NCI-H1694 treated with DMSO at 0.1 percent for 48 hours (cell line): ENCODE measurements at places on chromosomes 7 and 10.
A peak's percentile ranks its signal among the peaks of the same experiment; 100 is the strongest.

DNA sequence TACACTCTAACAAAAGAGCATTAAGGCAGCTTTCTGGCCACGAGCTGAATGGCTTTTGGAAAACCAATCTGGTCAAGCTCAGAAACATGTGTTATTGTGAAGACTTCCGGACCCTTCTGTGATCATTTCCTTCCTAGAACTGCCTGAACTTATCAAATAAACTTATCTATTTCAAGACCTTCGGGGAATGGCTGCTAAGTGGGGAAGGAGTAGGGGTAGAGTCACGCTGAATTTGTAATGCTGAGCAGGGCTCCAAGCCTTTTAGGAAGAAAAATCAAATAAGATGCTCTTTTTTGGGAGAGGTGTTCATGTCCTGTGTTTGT lies 56.6 kb downstream of the PAPSS2 start:
- no peak for DNase-seq

DNA sequence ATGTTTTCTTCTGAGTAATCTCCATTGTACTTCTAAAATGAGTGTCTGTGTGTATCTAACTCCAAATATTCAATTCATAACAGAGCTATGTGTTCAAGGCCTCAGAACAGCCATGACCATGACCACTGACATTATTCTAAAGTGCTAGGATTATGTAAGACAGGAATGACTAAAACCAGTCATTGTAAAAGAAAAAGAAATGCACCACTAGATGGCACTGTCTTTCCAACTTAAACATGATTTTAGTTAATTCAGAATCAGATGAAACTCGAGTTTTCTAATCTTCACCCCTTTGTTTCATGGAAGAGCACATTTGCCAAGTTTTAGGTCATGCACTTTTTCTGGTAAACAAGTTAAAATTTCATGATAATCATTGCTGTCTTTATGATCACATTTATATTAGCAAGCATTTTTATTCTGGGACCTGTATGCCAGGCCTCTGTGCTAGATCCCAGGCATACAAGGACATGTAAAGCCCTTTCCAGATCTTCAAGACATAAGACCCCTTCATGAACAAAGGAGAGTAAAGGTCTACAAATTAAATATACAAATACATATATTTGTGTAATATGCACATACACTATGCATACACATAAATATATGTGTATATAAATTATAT lies 26.1 kb upstream of the RSU1 start:
- peak; percentile 56 for DNase-seq

DNA sequence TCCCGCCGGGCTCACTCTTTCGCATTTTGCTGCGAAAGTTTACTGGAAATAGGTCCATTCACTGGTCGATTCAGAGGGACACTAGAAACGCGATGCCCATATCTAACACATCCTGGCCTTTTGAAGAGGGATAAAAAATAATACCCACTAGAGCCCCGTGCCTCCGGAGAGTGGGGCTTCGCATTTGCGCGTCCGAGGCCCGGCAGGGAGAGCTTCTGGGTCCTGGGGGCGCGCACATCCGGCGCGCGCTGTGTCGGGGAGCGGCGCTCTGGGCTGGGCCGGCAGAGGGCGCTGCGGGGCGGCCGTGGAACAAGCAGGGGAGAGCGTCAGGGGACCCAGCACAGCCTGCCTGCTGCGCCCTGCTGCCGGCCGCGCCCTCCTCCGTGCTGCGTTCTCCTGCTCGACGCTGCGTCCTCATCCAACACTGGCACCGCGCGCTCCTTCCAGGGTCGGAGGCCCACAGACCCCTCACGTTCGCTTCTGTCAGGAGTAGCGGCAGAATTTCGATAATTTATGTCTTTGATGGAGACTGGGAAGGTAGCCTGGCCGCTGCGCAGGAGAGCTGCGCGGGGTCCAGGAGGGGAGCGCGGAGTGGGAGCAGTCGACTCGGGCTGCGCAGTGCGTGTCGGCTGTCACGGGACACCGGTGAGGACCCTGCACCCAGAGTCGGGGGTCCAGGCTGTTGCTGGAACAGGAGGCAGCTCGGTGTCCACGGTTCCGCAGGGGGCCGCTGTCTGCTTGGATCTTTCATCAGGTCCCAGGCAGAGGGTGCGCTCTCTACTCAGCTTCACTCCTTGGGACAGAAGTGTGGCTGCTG lies 41.5 kb upstream of the ZNF32 start:
- peak; percentile 48 for DNase-seq

DNA sequence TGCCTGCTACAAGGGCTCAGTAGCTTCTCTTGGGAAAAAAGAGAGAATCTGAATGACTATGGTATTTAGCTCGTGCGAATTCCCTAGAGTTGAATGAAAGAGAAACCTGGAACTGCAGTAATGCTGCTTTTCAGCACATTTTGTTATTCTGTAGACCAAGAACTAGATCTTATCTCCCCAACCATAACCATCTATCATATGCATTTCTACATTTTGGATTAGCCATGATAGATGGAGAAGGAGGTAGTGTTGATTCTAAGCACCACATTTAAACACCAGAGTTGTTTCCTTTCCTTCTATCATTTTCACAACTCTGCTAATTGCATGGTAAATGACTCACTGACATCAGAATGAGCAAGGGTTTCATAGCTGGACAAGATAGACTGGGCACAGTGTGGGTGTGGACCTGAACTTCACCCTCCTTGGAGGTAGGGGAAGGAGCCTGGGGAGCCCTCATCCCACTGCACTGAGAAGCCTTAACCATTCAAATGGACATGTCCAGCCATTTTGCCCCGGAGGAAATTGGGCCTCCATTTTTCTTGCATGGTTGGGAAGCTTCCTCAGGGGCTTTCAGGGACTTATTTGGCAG lies 55.3 kb upstream of the BMPER start:
- DNase-seq: no peak

GRCh38 chr10:3538291-3538655 lies 246.7 kb downstream of the KLF6 start:
- DNase-seq: no peak

DNA sequence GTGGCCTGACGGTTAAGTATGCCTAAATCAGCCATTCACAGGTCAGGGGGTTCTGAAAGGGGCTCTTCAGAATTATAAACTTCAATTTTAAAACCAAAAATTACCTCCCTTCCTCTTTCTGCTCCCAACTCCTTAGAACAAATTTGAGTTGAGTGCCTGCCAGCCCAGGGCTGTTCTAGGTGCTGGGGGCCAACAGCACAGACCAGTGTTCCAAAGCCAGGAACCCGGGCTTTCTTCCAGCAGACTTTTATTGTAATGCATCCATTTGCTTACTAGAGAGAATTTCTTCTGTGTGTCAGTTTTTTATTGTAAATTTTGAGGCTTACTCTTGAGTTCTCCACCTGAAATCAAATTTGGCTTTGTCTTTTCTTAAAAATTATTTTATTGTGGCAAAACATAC lies 238.5 kb downstream of the CACNB2 start:
- no peak for DNase-seq

DNA sequence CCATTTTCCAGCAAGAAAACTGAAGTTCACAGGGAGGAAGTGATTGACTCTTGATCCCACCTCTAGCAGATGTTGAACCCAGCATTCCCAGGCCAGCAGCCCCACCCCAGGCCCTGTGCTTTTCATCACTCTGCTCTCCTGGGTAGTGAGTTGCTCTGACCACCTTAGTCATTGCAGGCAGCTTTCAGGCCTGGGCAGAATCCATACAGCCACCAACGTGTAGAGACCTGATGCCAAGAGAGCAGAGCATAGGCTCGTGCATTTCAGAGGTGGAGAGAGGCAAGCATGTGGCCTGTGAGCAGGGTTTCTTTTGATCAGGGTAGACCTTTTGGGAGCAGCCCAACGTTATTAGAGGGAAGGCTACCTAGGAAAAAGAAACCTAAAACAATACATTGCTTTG lies 334.6 kb downstream of the PTEN start:
- DNase-seq: no peak

DNA sequence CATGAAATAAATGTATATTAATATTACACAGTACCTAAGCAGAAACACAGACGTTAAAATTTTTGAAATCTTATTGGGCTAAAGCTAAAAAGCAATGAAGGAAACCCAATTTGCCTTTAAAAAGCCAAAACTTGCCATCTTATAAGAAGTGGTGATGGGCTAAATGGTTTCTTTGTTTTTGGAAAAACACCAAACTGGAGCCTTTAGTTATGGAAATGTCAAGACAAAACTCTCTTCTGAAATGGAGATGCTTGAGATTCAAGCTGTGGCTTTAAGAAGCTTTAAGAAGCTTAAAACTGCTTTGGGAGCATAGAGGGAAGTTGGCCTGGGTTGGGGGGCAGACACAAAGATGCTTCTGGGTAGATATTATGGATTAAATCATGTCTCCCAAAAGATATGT lies 277.0 kb downstream of the GFRA1 start:
- no peak for DNase-seq

DNA sequence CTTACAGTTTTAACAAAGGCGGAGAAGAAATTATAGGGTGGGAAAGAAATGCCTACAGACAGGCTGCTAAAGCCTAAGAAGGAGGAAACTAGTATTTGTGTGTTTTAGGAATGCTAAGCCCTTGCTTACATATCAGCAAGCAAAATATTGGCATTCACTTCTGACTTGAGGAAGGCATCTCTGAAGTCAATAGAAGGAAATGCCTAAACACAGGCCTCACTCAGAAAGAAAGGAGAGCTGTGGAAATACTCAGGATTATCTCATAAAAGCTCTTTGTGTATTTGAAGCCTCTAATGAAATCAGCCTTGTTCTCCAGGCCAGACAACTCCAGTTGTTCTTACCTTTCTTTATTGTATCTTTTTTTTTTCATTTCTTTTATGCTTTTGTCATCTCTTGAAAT lies 158.0 kb downstream of the AUTS2 start:
- no peak for DNase-seq

GRCh38 chr10:10132009-10132408 lies 885.7 kb upstream of the CELF2 start:
- no peak for DNase-seq

- peak; percentile 48 for DNase-seq
Measured at GRCh38 chr7:95772298-95772770, at the start of gene DYNC1I1. TSS of gene DYNC1I1 (plus strand) at chr7:95772554. CDS start at chr7:95804730, 32,176 bp downstream.

DNA sequence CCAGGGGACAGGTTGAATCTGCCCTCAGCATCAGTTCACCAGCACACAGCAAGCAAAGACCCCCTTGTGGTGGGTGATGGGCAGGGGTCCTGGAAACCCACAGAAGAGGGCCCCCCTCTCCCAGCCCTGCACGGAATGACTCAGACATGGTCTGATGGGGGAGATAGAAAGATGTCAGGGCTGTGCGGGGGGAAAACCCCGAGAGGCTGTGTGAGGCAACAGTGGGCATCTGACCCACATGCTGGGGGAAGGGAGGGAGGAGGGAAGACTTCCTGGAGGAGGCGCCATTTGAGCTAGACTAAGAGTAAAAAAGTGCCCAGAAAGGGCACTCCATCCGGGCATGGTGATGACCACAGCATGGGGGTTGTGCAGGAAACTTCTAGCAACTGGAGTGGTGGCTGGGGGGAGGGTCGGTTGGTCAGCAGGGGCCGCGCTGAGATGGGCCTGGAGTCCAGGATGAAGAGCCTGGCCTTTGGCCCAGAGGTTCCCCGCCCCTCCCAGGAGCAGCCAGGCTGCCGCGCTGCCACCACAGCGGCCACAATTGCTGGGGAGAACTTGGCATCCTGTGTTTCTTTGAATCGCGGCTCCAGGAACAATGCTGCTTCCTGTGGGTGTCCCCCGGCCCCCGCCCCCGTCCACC lies 2.5 kb downstream of the LFNG start:
- DNase-seq: no peak

GRCh38 chr7:136018104-136018503 lies 40.9 kb upstream of the MTPN start:
- DNase-seq: no peak

- no peak for DNase-seq
Measured at GRCh38 chr10:50529660-50530059, 94.1 kb downstream of the SGMS1 start.

DNA sequence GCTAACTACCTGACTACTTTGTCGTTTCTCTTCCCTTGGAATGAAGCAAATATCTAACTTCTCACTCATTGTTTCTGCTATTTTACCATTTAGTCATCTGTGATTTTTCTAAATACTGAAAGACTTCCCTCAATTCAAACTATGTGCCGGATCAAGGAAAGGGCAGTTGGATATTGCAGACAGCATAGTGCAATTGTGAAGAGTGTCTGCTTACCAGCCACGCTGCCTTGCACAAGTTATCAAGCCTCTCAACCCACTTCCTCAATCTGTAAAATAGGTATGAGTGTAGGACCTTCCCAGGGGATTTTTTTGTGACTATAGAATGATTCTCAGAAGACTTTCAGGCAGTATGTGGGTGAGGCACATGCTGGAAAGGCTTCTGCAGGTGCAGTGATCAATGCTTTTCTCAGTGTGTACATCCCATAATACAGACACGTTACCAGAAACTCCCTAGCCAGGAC lies 54.3 kb downstream of the EGFR start:
- DNase-seq: no peak

DNA sequence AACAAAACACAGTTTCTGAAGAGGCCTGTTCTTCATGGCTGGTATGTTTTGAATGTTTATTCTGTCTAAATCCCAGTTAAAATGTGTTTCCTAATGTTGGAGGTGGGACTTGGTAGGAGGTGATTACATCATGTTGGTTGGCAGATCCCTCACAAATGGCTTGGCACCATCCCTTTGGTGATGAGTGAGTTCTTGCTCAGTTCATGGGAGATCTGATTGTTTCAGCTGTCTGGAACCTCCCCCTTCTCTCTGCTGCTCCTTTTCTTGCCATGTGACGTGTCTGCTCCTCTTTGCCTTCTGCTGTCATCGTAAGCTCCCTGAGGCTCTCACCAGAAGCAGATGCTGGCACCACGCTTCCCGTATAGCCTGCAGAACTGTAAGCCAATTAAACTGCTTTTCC lies 383.6 kb upstream of the TPK1 start:
- no peak for DNase-seq

DNA sequence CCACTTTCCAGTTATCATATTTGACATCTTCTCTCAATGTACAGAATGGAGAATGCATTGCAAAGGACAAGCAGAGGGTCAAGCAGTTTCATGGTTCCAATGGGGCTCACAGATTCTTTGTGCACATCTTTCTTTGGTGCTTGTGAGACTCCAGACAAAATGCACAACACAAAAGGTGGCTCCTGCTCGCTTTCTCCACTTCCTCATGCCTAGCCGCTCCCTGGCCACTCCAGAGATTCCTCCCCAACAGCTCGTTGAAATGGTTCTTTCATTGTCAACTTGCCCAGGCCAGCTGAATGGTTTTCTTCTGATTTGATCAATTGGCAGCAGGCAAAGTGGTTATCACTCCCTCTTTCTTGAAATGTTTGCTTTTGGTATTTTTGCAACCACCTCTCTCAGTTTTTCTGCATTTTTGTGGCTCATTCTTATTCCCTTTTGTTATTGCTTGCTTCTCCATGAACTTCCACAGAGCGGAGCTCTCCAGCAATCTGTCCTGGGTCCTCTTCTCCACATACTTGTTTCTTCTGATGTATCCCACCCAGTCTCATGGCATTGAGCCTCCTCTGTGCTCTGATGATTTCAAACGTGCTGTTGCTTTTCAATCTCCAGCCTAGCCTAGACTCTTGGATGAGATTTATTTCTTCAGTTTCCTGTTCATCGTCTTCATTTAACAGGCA lies 507.8 kb upstream of the MKI67 start:
- no peak for DNase-seq

GRCh38 chr7:73970801-73971229 lies 57.2 kb upstream of the ELN start:
- no peak for DNase-seq

- no peak for DNase-seq
Measured at GRCh38 chr10:33016988-33017387, 59.0 kb upstream of the ITGB1 start.

- no peak for DNase-seq
Measured at GRCh38 chr7:151051108-151051507, 2.8 kb downstream of the ASIC3 start.
